ENCODE measurements at places on chromosomes 4 and X.

GRCh38 chr4:1031346-1031745, 19.9 kb downstream of the FGFRL1 start:
- DNase-seq = no peak

DNA sequence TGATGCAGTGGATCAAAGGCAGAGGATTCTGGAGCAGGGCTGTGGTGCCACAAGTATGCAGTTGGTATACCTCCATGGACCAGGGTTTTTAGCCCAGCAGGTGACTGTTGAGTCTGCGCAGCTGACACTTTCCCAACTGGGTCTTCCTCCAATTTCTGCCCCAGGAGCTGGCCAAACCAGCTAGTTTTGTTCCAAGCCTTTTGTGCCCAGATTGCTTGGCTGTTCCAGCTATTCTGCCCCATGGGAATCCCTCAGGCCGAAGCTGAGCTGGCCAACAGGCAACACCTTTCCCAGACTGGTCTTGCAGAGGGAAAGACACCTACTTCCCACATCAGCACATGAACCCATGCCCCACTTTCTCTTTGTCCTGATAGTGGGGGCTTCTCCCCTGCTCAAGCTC, 22.8 kb upstream of the ANKRD17 start:
- no peak for DNase-seq

DNA sequence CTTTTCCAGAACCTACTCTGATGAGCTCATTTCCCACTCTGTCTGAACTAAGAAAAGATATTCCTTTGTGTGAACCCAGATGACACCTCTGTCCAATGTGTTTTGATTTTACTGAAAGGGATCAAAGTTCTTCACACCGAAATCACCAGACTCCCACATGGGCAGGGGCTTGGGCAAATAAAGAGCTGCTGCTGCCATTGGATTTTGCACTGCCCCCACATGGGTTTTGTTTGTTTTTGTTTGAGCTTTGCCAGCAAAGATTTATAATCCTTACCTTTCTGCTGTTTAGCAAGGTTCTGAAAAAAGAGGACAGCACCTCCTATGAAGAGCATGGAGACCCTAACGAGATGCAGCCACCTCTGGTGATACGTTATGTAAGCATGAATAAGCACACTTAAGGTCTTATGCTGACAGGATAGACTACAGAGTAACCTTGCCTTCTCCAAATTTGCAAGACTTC, 44.3 kb downstream of the HSD17B13 start:
- no peak for DNase-seq

DNA sequence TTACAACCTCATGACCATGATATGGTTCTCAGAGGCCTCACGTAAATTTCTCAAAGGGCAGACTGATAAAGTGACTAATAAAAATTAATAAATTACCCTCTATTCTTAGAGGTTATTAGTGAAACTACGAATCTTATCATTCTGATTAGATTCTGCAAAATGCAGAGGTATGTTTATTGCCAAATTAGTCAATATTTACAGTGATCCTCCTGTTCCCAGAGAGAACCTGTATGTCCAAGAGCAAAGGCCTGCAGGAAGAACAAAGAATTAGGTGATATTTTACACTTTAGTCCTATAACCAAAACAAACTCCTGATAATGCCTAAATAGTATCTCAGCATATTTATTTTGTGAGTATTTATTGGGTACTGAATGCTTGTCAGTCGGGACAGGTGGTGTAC, 58.1 kb downstream of the FAM13A start:
- DNase-seq = no peak
